NCI-H2029 (cell line): ENCODE measurements at places on chromosomes 3 and 15.

GRCh38 chr15:90855139-90855538 is 13.2 kb upstream of the FURIN start:
- no peak for DNase-seq

- no peak for DNase-seq
These were observed 228.1 kb upstream of the LMCD1 start for GRCh38 chr3:8273479-8273878.

DNA sequence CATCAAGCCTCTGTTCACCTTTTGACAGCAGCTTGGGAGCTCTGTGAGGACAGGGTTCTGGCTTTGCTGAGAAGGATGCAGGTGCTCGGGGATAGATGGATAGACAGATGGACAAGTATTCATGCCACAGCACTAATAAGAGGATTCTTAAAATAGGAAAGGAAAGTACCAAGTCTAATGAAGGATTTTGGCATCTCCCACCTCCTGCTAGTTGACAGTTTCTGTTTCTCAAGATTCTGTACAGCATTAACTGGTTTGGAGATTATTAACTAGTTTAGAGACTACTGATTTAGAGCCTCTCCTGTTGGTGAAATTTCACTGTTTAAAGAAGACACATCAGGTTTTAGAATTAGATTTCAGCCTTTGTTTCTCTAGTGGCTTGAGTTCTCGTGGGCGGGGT is 152.3 kb downstream of the CACNA1D start:
- no peak for DNase-seq

- DNase-seq, result no peak
These were observed 593.3 kb downstream of the FHIT start for GRCh38 chr3:60657972-60658371.

- DNase-seq, result no peak
These were observed 40.7 kb downstream of the CNOT10 start for GRCh38 chr3:32725721-32726120.

GRCh38 chr3:127137113-127137512 is 55.8 kb upstream of the PRR23E start:
- peak; percentile 34 for DNase-seq

GRCh38 chr15:52340093-52340492 is 44.5 kb upstream of the MYO5C start:
- DNase-seq, result no peak

- no peak for DNase-seq
These were observed 73.7 kb upstream of the WDR72 start for GRCh38 chr15:53833134-53833624.

DNA sequence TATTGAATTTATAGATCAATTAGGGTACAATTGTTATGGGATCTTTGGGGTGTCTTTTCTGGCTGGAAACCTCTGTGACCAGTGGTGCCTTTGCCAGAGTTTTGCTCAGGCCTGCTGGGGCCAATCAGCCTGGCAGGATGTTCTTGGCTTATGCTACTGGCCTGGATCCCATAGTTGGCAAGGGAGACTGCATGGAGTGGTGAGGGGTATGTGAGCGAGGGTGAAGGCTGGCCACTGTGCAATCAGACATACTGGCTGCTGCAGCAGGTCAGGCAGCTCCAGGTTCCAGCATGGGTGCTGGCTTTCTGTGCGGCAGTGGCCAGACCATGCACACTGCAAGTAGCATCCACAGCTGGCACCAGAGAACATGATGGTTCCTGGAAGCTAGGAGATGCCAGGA is 1053.2 kb upstream of the GBE1 start:
- DNase-seq, result no peak

DNA sequence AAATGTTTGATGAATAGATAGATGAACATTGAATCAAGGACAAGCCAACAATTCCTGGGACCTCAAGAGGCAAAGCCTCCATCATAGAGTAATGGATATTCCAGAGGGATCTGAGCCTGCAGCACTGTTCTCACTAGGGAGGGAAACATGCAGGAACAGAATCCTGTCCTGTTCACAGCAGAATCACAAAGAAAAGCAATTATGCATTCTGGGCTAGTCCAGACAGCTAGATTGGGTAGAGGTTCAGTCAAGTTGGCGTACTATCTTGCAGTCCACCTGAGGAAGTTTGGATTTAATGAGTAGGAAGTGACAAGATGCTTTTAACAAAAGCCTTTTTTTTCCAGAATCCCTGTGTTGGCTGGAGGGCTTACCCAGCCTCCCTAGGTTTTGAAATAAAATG is 314.5 kb upstream of the SEMA6D start:
- DNase-seq, result no peak

GRCh38 chr3:194905696-194906095 is 220.0 kb downstream of the FAM43A start:
- peak; percentile 11 for DNase-seq

DNA sequence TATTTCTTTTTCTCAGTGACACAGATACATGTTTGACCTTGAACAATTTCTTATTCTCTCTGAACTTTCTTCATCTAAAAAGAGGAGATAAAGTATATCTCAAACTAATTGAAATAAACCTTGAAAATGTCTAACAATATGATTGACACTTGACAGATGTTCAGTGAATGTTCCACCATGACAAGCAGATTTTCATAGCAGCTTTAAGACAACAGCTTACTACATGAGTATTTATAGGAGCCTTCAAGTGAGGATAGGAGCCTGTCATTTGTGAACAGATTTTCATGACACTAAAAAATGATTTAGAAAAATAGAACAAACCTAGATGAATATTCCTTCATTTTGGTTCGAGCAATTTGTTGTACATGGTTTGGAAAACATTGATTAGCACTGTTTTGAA is 13.3 kb downstream of the SYN2 start:
- no peak for DNase-seq

DNA sequence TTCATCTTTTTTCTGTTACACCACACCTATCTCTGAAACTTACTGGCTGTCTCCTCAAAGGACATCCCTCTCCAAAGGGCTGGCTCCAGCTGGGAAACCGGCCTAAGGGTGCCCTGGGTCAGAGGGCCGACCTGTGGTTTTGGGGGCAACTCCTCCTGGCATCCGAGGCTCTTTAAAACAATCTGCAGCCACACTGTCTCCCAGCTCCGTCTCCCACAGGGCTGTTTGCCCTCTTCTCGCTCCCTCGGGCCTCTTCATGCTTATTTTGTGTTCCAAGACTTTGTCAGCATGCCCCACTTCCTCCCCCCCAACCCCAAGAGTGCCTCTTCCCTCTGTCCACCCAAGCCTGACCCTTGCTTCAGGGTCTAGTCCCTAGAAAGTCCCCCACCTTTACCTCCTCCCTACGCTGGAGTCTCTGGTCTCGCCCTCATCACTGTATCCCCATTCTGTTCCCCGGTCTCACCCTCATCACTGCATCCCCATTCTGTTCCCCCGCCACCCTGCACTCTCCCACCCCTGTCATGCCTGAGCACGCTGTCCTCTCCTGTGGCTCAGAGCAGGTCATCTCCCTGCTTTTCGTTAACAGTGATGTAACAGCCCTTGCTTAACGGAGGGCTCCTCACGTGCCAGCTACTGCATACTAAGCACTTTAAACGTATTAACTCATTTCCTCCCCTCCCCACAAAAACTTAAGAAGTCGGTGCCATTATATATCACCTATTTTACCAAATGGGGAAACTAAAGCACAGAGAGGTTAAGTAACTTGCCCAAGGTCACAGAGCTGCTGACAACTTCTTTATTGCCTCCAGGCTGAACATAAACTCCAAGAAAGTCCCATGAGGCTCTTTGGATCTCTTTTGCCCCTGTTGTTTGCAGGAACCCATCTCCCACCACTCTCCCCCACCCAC is 1.1 kb upstream of the CSK start:
- no peak for DNase-seq

- no peak for DNase-seq
These were observed 182.2 kb downstream of the WDR76 start for GRCh38 chr15:44009038-44009437.

DNA sequence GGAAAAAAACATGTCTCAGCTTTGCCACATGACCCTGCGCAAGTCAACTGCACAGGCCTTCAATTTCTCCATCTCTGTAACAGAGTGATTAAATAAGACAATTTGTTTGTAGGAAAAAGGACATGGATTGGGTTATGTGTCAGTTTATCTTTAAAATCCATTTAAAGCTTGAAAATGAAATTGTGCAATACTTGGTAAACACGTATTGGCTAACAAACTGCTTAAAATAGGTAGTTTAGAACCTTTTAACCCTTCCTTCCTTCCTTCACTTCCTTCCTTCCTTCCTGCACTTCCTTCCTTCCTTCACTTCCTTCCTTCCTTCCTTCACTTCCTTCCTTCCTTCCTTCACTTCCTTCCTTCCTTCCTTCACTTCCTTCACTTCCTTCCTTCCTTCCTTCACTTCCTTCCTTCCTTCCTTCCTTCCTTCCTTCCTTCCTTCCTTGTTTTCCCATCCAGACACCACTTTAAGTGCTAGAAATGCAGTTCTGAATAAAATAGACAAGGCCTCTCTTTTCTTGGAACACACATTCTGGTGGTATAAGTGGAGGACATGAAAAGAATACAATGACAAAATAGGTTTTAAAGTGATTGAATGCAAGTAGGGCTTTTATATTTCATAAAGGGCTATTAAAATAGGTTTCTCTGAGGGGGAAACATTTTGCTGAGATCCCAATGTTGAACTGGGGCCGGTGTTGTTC is 130.2 kb upstream of the TP63 start:
- no peak for DNase-seq

DNA sequence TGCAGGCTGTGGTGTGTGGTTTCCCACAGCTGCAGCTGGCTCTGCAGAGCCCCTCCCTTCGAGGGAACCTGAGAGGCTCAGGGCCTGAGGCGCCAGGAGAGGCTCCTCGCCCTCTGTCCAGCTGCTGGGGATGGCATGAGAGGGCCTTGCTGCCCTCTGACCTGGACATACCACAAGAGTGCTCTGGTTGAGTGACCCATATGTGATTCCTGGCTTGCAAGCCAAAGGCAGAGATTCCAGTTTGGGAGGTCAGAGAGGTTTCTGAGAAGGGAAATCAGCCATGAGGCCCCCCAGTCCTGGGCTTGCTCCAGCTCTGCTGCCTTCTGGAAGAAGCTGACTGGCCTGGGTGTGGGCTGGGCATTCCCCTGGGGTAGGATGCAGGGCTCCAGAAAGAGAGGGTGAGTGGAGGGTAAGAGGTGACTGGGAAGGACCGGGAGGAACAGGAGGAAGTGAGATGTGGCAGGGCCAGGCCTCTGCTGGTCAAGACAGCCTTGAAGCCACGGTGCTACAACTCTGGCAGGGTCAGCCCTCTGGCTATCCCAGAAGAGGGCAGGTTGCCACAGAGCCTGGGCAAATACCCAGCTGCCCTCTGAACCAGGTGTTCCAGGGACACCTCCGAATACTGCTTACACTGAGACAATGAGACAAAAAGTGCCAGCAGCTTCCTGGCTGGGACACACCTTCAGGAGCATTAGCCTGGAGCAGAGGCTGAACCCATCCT is 16.0 kb upstream of the SRP14 start:
- DNase-seq, result peak; percentile 37

DNA sequence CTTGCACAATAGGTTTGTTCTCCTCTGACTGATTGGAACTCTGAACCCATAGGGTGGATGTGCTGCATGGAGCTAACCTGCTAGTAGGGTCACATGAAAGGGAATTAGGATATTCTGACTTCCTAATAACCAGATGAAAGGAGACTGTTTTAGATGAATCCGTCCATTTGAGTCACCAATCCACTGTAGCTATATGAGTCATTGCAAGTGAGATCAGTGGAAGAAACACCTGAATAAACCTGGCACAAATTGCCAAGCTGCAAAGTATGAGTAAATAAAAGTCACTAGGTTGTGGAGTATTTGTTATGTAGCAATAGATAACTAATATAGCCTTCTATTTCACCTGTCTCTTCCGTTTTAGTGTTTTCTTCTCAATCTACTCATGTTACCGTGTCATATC is 584.4 kb downstream of the PDCD6IP start:
- peak; percentile 66 for DNase-seq

GRCh38 chr3:51718547-51719409 is 11.9 kb downstream of the GRM2 start:
- DNase-seq, result peak; percentile 12

- DNase-seq, result no peak
These were observed 183.6 kb downstream of the DCLK3 start for GRCh38 chr3:36580716-36581115.

- DNase-seq, result peak; percentile 9
These were observed 737 bp upstream of the ITPR1 start for GRCh38 chr3:4492208-4493013.

- no peak for DNase-seq
These were observed 11.4 kb downstream of the RAB6B start for GRCh38 chr3:133884054-133884886.

DNA sequence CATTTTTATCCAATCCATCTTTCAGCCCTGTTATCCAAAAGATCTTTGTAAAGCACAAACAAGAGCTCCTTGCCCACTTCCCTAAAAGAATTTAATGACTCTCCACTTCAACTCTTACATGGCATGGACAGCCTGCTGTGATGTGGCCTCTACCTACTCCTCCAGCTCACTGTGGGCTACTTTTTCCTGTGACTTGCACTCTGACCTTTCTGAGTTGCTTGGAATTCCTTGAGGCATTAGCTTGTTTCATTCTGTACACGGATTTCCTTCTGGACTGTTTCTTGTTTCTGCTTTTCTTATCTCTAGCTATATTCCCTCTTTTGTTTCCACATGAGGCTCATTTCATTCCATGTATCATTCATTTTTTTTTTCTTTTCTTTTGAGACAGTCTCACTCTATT is 15.2 kb downstream of the QTRT2 start:
- DNase-seq, result no peak

DNA sequence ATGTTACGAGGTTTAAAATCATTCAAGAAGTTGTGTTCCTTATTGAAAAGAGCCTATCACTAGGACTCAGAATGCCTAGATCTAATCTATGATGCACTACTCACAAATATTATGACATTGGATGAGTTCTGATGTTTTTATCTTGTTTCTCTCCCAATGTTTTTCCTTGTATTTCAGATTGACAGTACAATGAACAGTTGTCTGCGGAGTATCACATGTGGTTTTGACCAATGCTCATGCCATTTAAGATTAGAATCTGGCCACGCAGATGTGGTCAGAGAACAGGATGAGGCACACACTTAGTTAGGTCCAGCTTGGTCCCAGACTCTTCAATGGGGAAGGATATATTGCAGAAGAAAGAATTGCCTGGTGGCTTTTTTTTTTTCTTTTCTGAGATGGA is 25.6 kb upstream of the CCDC50 start:
- DNase-seq, result no peak

GRCh38 chr3:53938645-53939044 is 47.0 kb upstream of the SELENOK start:
- peak; percentile 21 for DNase-seq

DNA sequence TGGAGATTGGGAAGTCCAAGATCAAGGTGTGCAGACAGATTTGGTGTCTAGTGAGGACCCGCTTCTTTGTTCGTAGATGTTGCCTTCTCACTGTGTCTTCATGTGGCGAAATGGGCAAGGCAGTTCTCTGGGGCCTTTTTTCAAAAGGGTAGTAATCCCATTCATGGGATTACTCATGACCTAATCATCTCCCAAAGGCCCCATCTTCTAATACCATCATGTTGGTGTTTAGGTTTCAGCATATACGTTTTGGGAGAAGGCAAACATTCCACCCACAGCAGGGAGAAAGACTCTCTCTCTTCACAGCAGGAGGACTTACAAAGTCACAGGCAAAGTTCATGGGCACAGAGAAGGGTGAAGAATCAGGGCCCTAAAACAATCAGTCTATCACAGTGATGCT is 252.1 kb downstream of the RPLP1 start:
- no peak for DNase-seq

- no peak for DNase-seq
These were observed 40.0 kb downstream of the TAFA4 start for GRCh38 chr3:68892297-68892696.

- DNase-seq, result no peak
These were observed 186.4 kb downstream of the WNT5A start for GRCh38 chr3:55300701-55301100.

GRCh38 chr3:82080261-82080660 is 318.8 kb upstream of the GBE1 start:
- no peak for DNase-seq

- DNase-seq, result no peak
These were observed 512.5 kb downstream of the AGBL1 start for GRCh38 chr15:86591994-86592735.
